ENCODE measurements at places on chromosomes 7 and 10.

DNA sequence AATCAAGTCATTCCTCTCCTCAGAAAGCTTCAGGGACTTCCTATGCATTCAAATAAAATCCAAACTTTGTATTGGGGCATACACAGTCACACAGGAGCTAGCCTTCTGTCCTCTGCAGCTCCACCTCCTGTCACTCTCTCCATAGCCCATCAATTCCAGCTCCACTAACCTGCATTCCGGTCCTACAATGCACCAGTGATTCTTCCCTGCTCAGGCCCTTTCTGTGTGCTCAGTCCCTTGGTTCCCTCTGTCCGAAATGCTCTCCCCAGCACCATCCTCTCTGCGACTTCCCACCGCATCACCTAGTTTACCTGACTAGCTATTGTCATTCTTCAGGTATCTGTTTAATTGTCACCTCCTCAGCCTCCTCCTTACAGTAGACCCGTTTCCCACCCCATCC lies 26.4 kb upstream of the YAE1 start:
- DNase-seq, result no peak

DNA sequence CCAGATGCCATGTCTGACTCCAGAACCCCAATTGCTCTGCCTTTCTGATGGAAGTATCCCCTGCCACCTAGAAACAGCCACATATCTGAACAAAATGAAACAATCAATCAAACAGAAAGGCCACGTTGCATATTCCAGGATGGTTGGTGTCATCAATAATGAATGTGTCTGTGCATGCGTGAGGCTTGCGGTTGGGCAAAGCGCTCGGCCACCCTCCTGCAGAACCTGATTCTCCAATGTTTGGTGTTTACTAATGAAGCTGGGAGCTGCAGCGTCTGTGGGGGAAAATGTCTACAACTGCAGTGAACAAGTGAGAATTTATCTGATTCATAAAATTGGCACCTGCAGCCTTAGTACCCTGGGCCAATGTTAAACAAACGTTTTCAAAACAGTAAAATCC lies 121.2 kb upstream of the ADARB2 start:
- DNase-seq, result no peak

DNA sequence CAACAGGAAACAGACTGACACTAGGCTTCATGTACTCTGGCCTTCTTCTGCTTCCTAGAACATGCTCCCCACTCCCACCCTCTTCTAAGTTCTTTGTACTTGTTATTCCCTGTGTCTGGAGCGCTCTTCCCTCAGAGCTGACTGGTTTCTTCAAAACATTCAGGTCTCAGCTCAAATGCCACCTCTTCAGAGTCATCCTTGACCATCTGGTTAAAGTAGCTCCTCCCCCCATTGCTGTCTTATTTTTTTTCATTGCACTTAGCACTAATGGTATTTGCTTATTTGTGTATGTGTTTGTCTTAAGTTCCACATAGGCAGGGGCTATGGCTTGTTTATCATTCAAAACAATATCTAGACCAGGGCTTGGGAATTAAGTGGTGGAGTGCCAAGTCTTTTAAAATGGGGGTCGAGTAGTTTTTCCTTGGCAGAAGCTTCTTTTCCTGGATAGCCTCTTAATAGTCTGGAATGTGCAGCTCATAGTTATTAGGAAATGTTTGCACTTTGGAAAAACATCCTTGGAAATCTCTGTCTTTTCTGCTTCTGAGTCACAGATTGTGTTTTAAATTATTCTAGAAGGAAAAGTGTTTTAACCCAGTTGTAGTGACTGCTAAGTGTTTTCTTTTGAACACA lies 60.0 kb downstream of the RALA start:
- no peak for DNase-seq

- DNase-seq, result peak; percentile 9
Observed at GRCh38 chr10:178208-178607, 43.0 kb downstream of the ZMYND11 start.

DNA sequence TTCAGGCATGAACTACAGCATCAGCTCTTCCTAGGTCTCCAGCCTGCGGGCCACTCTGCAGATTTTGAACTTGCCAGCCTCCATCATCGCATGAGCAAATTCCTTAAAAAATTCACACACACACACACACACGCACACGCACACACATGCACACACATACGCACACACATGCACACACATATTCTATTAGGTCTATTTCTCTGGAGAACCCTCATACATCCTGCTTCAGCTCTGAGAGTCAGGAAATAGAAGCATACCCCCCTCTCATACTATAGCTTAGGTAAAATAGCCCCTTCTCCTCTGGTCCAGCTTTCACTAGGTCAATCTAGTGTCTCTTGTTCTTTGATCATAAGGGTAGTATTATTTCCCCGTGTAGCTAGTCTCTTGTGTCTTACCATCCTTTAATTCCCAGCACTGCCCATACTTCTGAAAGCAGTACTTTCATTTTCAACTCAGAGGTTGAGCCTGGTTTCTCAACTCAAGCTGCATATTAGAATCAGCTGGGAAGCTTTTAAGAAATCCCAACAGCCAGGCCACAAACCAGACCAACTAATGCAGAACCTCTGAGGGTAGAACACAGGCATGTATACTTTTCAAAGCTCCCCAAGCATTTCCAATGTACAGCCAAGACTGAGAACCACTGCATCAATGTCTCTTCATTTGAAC lies 30.9 kb upstream of the ITGB8 start:
- DNase-seq, result no peak

DNA sequence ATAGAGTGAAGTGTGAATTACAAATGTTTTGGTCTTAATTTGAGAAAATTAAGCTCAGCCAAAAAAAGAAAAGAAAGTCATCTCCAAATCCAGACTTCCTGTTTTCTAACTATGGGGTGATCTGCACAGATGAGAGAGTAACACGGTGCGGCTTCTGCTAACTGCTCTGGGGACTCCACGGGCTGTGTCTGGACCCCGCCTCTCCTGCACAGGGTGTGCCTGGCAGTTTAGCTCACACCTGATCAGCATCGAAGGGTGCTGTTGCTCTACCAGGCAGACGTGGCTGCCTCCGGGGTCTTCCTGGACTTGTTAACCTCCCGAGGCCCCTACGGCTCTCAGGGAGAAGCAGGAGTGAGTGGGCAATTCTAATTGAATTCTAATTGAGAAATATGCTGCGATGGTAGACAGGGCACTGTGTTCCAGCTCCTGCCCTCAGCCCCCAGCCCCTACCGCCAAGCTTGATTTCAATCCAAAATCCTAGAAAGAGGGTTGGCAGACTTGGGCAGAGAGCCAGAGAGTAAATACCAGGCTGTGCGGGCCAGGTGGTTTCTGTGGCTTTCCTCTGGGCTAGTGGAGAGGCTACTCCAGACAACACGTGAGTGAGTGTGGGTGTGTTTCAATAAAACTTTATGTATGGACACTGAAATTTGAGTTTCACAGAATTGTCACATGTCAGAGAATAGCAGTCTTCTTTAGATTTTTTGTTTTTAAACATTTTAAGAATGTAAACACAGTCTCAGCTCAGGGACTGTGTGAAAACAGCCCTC lies 13.4 kb downstream of the SHH start:
- no peak for DNase-seq

DNA sequence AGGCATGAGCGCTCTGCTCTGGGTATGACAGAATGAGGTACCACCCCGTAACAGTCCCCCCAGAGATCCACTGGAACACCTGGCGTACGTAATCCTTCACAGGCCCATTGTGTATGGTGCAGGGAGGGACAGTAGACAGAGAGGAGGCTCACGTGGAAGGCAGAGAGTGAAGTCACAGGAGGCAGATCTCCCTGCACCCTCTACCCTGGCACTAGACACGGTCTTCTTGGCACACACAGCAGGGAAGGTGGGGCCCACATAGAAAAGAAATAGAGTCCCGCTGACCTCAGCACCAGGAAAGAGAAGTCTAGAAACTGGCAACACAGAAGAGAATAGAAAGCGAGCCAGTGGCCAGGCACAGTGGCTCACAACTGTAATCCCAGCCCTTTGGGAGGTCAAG lies 51.9 kb downstream of the SLC29A4 start:
- DNase-seq, result no peak

DNA sequence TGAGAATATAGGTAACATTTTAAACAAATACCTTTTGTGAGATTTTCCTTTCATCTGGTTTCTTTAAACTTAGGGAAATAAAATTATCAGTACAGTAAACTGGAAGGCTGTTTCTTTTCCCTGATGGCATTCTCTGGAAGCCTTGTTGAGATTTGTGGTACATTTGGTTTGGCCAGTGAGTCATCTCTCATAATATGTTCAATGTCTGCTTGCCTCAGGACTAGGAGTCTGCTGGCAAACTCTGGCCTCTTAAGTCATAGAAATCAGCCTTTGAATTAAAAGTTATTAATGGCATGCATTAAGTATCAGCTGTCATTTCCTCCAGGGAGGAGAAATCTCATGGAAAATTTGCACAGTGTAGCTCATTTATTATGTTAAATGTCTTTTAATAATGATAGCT lies 316.6 kb upstream of the KIAA1217 start:
- DNase-seq, result no peak

DNA sequence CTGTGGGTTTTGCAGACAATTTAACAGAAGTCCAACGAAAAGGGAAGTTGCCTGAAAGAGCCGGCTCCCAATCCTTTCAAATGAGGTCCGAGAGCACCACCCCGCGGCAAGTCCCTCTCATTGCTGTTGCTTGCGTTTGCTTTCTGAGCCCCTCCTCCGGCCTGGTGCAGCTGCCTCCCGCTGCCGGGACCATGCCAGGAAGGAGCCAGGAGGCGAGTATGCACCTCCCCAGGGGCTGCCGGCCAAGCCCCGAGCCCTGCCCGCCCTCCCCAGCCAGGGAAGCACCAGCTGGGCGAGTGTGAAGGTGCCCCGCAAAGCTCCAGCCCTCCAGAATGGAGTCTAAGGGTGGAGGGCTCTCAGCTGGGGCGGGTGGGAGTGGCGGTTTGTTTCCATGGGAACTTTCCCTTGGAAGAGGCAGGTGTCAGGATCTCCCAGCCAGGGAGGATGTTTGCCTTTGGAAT lies 25.8 kb upstream of the PPP2R2D start:
- DNase-seq, result no peak

DNA sequence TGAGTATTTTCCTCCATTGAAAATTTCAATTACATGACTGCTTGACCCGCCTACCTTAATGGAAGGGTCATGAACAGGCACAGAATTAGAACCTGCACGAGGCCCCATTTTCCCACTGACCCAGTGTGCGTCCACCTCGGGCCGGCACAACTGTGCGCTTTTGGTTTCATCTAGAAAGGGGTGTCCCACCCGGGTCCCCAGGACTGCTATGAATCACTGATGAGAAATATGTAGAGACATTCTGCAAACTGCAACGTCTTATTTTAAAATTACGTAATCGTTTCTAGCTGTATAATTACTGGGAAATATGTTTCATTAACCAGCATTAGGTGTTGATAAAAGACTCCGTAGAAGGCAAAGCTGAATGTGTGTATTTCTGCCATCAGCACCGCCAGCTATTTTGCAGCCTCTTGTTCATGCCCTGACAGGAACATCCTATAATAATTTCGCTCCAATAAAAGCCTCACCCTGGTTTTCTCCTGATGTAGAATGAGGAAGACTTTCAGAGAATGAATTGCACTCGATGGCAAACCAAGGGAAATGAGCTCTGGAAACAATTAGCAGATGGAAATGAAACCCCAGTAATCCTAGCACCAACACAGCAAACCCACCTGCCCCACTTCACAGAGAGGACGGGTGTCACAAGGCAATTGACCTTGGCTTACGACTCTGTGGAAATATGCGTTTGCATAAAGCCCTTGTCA lies 562.1 kb downstream of the DNAJB6 start:
- no peak for DNase-seq

DNA sequence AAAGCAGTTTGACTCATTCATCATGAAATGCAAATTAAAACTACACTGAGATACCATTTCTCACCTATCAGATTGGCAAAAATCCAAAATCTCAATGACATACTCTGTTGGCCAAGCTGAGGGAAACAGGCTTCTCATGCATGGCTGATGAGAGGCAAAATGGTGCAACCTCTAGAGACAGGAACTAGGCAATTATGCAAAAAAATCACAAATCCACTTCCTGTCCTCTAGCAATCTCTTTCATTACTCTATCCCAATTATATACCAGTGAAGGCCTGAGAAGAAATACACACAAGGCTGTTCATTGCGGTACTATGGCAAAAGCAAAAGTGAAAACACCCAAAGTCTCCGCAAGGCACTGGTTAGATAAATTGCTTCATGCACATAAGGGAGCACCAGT lies 25.9 kb upstream of the PTPRN2 start:
- no peak for DNase-seq

- no peak for DNase-seq
Observed at GRCh38 chr10:15122477-15123030, 25.4 kb downstream of the RPP38 start.

- no peak for DNase-seq
Observed at GRCh38 chr10:11414314-11415038, 197.0 kb downstream of the USP6NL start.

DNA sequence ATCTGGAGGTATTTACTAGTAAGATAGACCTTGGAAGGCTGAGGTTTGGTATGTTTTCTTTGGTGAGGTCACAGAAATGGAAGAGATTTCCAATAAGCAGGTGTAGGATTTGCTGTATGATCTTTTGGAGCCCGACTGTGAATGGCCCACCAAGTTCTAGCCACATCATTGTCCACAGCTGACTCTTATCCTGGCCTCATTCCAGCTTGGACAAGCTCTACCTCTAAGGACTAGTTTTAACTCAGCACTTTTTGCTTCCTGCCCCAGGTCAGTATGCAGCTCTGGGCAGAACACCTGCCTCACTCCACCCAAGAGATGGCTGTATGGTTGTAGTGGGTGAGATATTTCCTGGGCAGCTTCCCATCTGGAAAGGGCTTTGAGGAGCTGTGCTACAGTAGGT lies 6.1 kb upstream of the CPA4 start:
- DNase-seq, result no peak

DNA sequence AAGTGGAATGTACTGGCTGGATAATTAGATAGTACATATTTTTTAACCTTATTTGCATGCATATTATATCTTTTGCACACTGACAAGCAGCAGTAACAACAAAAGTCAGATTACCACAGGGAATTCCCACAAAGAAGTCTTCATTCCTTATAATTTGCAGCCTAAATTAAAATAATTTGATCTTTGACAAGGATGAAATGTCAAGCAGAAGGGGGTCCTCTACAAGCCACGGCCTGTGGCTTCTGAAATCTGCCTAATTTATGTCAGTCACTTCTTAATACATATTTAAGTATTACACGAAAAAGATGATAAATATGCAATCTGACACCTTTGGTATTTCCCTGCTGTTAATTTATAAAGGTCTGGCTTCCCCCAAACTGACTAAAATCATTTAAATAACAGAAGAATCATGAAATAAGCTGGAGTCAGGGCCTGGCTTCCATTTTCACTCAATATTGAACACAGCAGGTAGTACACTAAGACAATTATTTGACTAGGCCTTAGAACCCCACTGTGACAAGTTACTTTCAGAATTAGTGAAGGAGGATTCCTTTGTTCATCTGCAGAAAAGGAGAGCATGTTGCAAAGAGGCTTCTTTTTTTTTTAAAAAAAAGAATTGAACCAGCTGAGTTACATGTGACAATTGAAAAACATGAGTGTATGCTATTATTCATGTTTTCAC lies 351.1 kb upstream of the ETV1 start:
- DNase-seq, result no peak
